NB4 (cell line): ENCODE measurements at places on chromosomes 5 and 9.

DNA sequence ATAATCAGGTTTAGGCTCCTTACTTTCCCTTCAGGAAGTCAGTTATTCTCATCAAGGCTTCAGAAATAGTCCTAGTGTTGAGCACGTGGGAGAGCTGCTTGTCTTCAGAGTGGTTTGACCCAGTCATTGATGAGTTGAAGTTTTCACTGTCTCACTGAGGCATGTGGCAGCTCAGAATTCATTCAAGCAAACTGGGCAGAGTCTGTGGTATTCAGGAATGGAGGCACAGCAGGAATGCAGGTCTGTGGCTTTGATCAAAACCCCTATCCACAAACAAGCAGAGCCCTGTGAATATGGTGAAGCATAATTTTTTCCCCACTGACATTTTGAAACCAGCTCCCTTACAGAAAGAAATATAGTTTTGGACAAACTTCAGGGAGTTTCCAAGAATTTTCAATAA, 207.3 kb downstream of the CD180 start:
- DNase-seq, result no peak

DNA sequence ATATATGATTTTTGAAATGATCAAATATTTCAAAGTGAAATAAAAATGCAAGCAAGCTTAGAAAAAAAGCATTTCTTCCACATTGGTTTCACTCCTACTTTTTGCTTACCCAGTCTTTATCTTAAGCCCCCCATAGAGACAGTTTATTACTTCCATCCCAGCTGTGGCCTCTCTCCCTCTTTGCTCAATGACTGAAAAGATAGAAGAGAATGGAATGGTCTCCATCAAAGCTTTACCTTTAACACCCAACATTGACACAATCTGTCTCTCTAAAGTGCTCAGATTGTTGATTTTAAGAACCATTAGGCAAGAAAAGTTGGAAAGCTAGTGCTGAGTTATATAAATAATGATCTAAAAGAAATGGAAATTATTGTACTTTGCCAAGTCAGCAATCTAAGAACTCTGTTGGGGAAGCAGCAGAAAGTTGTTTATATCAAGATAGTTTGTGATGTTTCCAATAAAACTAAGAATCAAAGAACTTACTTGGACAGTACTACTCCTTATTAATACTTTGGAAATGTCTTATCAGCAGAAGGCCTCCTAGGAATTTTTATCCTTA, 277.5 kb upstream of the NREP start:
- no peak for DNase-seq

DNA sequence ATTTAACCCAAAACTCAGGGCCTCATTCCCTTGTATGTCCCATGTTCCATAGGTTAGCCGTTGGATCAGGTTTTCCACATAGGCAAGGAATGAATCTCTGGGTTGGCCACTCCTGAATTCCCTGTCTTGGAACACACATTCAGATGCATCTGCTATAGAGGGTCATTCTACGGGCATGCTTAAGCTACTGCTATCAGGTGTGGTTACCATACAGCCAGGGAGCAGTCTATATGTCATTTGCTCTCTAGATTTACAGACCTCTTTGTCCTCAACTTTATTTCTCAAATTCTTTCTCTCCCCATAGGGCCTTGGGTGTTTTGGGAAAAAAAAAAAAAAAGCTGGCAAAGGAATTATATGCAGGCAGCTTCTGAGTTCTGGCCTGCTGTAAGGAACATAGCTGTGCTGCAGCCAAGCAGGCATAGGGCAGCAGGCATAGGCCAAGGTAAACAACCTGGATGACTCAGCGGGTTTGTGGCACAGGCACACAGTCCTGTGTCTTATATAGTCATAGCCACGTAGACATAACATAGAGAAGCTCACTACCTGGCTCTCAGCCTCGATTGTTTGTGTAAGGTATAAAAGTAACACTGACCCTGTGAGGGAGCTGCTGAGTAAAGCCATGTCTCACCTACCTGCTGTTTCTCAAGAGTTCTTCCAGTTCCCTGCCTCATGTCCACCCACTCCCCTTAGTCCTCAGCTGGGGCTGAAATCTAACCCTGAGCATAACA, 141.5 kb downstream of the OSTF1 start:
- DNase-seq, result no peak

DNA sequence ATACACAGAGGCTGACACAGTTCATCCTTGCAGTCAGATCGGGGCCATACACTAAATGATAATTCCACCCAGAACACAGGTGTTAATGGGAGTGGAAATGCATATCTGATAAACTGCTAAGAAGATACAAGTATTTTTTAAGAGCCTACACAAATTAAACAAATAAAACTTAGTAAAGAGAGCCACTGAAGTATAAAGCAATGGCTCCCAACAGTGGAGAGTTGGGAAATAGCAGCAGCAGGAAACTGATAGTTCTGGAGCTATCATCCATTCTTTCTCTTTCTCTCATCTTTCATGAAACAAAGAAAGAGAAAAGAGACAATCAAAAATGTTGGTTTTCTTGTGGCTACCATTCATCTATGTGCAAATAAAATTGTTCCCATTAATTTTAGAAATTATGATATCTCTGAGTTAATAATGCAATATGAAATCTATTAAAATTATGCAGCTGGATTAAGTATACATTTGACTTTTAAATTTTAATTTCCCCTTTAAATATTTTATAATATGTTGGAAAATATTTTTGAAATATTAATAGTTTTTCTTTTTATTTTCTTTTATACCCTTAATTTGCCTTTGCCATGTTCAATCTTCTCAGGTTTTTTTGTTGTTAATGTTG, 120.8 kb downstream of the EMB start:
- DNase-seq, result peak; percentile 11
